ENCODE measurements at places on chromosomes 16 and 17.

- no peak overlapping the region for H3K27ac ChIP-seq
- no peaks in the 10 kb centered on the region for H3K27me3 ChIP-seq
- DNase-seq, result no peak
- H3K4me1 ChIP-seq, result no peaks in the 10 kb centered on the region
- H3K4me3 ChIP-seq, result no peak overlapping the region
Measured at GRCh38 chr16:57407521-57408353, 3.2 kb downstream of the CCL17 start.

GRCh38 chr16:1291576-1291974 is 17.9 kb upstream of the UBE2I start:
- H3K36me3 ChIP-seq, result no peaks in the 10 kb centered on the region
- H3K27ac ChIP-seq, result no peak overlapping the region
- no peak for DNase-seq
- H3K4me3 ChIP-seq, result no peak overlapping the region
- no peaks in the 10 kb centered on the region for H3K4me1 ChIP-seq

DNA sequence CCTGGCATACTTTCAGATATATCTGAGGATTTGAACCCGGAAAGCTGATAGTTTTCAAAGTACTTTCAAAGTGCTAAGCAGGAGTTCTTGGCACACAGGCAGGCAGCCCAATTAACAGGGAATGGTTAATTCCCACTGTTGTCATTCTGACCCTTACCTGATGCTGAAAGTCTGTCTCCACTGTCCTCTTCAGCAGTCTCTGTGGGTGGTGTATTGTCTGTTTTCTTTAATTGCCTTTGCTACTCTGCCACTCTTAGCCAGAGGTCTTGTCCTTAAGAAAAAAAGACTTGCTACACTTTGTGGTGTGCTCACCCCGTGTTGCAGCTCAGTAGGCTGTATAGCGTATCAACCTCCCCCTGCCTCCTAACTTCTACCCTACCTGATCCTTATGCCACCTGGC is 63.2 kb upstream of the SLC12A3 start:
- H3K36me3 ChIP-seq, result peaks cover 15% of the 10 kb centered on the region
- H3K4me3 ChIP-seq, result no peak overlapping the region
- DNase-seq, result no peak
- no peaks in the 10 kb centered on the region for H3K27me3 ChIP-seq
- no peak overlapping the region for H3K27ac ChIP-seq
- no peaks in the 10 kb centered on the region for H3K4me1 ChIP-seq

GRCh38 chr16:89446136-89446974 is 44.0 kb downstream of the ANKRD11 start:
- H3K27ac ChIP-seq, result peak overlapping the region; percentile 65
- no peaks in the 10 kb centered on the region for H3K27me3 ChIP-seq
- DNase-seq, result no peak
- H3K4me3 ChIP-seq, result peak overlapping the region; percentile 66
- peaks cover 99% of the 10 kb centered on the region for H3K4me1 ChIP-seq
- no peaks in the 10 kb centered on the region for H3K36me3 ChIP-seq

DNA sequence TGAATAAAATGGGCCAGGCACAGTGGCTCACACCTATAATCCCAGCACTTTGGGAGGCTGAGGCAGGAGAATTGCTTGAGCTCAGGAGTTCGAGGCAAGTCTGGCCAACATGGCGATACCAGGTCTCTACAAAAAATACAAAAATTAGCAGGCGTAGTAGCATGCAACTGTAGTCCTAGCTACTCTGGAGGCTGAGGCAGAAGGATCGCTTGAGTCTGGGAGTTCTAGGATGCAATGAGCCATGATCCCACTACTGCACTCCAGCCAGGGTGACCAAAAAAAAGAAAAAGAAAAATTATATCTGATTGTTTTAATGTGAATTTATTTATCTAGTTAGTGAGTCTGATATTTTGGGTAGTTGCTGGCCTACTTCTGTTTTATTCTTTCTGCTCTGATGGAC is 7.0 kb downstream of the IL34 start:
- H3K4me1 ChIP-seq, result no peaks in the 10 kb centered on the region
- DNase-seq, result no peak

DNA sequence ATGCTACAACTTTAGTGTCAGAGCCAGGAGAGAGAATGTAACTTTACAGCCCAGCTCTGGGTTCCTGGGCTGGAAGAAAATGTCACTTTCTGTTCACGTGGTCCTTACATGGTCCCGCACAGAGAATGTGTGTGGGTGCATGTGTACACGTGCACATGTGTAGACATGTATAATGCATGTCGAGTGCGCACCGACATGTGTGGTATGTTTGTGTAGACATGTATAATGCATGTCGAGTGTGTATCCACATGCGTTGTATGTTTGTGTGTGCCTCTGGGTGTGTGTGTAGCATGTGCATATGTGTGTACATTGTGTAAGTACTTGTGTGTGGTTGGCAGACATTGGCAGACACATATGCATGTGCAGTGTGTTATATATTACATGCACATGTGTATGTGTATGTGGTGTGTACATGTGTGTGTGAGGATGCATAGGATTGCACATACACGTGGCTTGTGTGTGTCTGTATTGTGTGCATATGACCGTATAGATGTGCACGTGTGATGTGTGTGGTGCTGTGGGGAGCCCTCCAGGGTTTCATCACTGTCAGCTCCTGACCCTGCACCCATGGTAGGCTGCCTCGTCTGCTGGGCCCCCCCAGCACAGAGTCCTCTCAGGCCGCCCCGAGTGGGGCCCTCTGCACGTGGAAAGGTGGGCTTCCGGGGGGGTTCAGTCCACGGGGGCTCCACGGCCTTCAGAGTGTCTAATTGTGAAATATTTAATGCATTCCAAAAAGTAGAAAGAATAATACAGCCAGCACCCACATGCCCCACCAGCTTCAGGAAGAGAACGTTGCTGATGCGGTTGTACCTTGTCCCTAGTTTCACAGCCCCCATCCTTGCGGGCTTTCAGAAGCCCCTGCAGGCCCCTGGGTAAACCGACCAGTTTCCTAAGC is 214.2 kb upstream of the GSE1 start:
- no peaks in the 10 kb centered on the region for H3K27me3 ChIP-seq
- H3K4me1 ChIP-seq, result no peaks in the 10 kb centered on the region
- H3K27ac ChIP-seq, result no peak overlapping the region

GRCh38 chr16:66289051-66289680 is 77.3 kb upstream of the CDH5 start:
- H3K27me3 ChIP-seq, result peaks cover under 1% of the 10 kb centered on the region
- no peak overlapping the region for H3K27ac ChIP-seq
- DNase-seq, result no peak
- no peaks in the 10 kb centered on the region for H3K36me3 ChIP-seq

GRCh38 chr17:27319541-27320221 is 25.8 kb downstream of the WSB1 start:
- no peak overlapping the region for H3K4me3 ChIP-seq
- H3K27ac ChIP-seq, result no peak overlapping the region
- no peaks in the 10 kb centered on the region for H3K4me1 ChIP-seq
- no peak for DNase-seq
- H3K36me3 ChIP-seq, result peaks cover 24% of the 10 kb centered on the region

GRCh38 chr17:1941272-1942065 is 83.7 kb downstream of the RTN4RL1 start:
- no peaks in the 10 kb centered on the region for H3K4me1 ChIP-seq
- no peak overlapping the region for H3K27ac ChIP-seq
- no peaks in the 10 kb centered on the region for H3K27me3 ChIP-seq
- H3K4me3 ChIP-seq, result no peak overlapping the region

Data from CD4-positive, CD25-positive, alpha-beta regulatory T cell (primary cell).